ENCODE measurements at places on chromosomes 5 and 9.

DNA sequence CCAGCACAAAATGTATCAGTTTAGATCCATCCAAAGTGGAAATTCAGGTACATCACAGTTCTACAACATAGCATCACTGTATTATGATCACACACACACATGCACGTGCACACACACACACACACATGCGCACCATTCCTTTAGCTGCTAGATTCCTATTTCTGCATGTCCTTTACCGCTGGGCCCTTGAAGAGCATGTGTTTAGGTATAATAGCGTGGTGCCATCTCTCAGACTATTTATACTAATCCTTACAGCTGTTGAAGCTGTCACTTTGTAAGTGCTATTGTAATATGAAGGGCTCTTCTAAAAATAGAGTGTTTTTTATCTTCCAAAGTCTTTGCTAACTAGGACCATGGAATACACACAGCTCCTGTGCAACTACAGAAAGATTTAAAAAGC is 308.8 kb upstream of the TRPC7 start:
- no peak for DNase-seq

- DNase-seq = no peak
Measured at GRCh38 chr5:98041661-98042060, 731.8 kb upstream of the RGMB start.

GRCh38 chr5:73039082-73039481 is 81.3 kb upstream of the TMEM171 start:
- no peak for DNase-seq

DNA sequence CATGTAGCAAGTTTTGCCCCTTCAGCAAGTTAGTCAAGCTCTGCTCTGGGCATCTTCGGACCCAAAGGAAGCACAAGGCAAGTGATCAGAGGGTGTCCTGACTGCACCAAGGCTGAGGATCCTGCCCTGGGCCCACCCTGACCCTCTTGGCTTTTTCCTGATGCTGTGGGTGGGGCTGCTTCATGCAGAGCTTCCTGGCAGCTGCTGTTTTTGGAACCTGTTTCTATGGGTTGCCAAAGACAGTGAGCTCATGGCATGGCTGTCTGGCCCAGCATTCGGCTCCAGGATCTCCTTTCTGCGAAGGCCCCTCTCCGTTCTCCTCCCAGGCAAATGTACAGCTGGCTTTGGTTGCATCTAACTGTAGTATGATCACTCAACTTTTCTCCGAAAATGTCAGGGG is 497.9 kb downstream of the ARHGEF28 start:
- DNase-seq = peak; percentile 32

DNA sequence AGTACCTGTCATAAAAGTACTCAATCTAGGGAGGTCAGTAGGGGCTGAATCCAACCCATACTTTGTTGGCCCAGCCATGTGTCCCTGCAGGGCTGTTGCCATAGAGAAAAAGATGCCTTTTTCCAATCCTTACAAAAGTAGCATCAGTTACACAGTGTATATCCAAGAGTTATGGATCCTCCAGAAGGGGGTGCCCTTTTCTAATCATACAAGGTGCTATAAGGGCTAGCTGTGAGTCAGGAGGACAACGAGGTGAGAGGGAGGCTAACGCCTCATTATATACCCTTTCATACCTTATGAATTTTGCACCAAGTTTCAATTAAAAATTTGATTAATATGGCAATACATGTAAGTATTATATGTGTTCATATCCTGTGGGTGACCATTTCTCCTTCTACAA is 4.8 kb downstream of the KIAA0825 start:
- peak; percentile 9 for DNase-seq

DNA sequence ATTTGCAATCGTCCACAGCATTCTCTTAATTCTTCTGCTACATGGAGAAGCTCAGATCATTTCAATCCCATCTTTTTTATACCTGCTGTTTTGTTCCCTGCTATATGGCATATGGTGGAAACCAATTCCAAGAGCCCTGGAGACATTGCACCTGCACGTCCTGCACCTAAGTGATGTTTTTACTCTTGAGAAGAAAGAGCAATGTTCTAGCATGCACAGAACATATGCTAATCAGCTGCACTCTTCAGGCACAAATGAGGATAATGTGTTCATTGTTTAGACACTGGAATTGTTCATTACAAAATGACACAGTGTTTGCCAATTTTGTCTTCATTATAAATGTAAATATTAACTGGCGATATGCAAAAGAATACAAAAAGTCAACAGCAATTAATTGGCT is 935.8 kb downstream of the TLE4 start:
- DNase-seq = no peak

GRCh38 chr5:142757564-142757963 is 12.6 kb upstream of the ARHGAP26 start:
- no peak for DNase-seq

DNA sequence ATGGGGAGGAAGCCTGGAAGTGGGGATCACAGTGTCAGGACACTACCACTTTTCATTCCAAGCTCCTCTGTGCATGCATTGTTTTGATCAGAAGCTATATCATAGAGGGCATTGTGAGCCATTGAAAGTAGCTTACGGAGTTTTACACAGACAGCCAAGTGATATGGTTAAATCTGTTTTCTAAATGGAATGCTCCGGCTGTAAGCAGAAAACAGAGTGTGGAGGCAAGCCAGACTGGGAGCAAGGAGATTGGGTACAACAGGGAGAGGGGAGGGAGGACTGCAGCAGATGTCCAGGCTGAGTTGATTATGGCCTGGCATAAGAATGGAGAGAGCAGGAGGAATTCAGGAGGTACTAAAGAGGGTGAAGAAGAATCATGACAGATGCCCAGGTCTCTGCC is 15.5 kb upstream of the SOWAHA start:
- DNase-seq = no peak
